ENCODE measurements at places on chromosomes 1 and 21. TPM values are rescaled to one million over a fixed set of nuclear protein-coding genes. Genes with fewer than 3 reads are reported as not detected.

CELA3B gene
- not detected for total RNA-seq

AMY2A gene
- total RNA-seq, result not detected

TSPAN2 gene
- 1.1 TPM for total RNA-seq

SLAMF8 gene
- not detected for total RNA-seq

ARHGEF10L gene
- total RNA-seq, result 4.8 TPM

PLA2G2F gene
- total RNA-seq, result not detected

TEX38 gene
- not detected for total RNA-seq

PROK1 gene
- not detected for total RNA-seq

AGMAT gene
- total RNA-seq, result 5.4 TPM

LMOD1 gene
- total RNA-seq, result not detected

MANEAL gene
- 27.1 TPM for total RNA-seq

WDR64 gene
- total RNA-seq, result not detected

LY9 gene
- 0.06 TPM for total RNA-seq

CFAP57 gene
- 0.43 TPM for total RNA-seq

PCP4 gene
- total RNA-seq, result not detected

PRCC gene
- 71.8 TPM for total RNA-seq

ATAD3B gene
- total RNA-seq, result 3.0 TPM

ASTN1 gene
- total RNA-seq, result not detected

LRRC71 gene
- 0.21 TPM for total RNA-seq

AMY1A gene
- not detected for total RNA-seq

RIPPLY3 gene
- 0.62 TPM for total RNA-seq

GJA4 gene
- total RNA-seq, result not detected

SLC1A7 gene
- not detected for total RNA-seq

OR6N1 gene
- not detected for total RNA-seq

OR2T6 gene
- total RNA-seq, result not detected

ARHGEF16 gene
- 5.0 TPM for total RNA-seq

CDC20 gene
- total RNA-seq, result 200 TPM

KIF17 gene
- 1.1 TPM for total RNA-seq

BEST4 gene
- total RNA-seq, result 0.62 TPM

KCNE1 gene
- not detected for total RNA-seq

CRYBG2 gene
- total RNA-seq, result 1.2 TPM

LAX1 gene
- not detected for total RNA-seq

KLF17 gene
- 0.34 TPM for total RNA-seq

LRRC8D gene
- 41.5 TPM for total RNA-seq

BSND gene
- total RNA-seq, result not detected

RNF223 gene
- total RNA-seq, result 0.38 TPM

CYP4A11 gene
- total RNA-seq, result not detected

All from A549 treated with CORT108297 at 1 μM for 4 hours (cell line).